ENCODE measurements at places on chromosomes 2 and 18.

- H3K4me1 ChIP-seq: peaks cover 5% of the 10 kb centered on the region
- peak overlapping the region; percentile 41 for H3K27ac ChIP-seq
- DNase-seq: no peak
- H3K4me3 ChIP-seq: no peak overlapping the region
Measured at GRCh38 chr2:181241797-181242196, 215.4 kb upstream of the ITGA4 start.

- H3K27me3 ChIP-seq: no peaks in the 10 kb centered on the region
- no peaks in the 10 kb centered on the region for H3K36me3 ChIP-seq
- H3K4me3 ChIP-seq: no peak overlapping the region
- peak overlapping the region; percentile 27 for H3K27ac ChIP-seq
- peaks cover 16% of the 10 kb centered on the region for H3K4me1 ChIP-seq
Measured at GRCh38 chr18:31633392-31634330, 42.0 kb downstream of the TTR start.

GRCh38 chr18:34795070-34795732 is 85.1 kb downstream of the DTNA start:
- no peak overlapping the region for H3K4me3 ChIP-seq
- no peaks in the 10 kb centered on the region for H3K36me3 ChIP-seq
- H3K4me1 ChIP-seq: no peaks in the 10 kb centered on the region
- DNase-seq: no peak

DNA sequence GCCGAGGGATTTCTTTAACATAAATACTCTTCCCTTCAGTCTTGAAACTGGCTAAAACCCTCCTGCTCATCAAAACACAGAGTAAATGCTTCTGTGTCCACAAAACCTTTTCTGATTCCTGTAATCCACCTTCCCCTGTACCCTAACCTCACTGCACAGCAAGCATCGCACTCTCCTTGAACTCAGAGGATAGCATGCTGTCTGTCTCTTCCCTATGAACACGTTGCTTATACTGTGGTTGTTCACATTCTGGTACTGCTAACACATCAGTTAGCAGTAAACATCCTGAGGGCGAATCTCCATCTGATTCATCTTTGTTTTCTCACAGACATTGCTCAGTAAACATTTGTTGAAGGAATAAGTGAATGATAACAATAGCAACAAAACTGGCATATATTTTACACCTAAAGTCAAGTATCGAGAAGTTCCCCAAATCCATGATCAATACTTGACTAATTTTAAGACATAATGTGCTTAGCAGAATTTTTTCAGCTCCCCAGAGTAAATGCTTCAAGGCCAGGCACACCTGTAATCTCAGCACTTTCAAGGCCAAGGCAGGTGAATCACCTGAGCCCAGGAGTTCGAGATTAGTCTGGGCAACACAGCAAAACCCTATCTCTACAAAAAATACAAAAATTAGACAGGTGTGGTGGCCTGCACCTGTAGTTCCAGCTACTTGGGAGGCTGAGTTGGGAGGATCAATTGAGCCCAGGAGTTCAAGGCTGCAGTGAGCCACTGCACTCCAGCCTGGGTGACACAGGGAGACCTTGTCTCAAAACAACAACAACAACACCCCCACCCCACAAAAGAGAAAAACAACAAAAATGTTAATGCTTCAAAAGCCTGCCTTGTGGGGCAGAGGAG is 45.6 kb upstream of the LPIN2 start:
- no peaks in the 10 kb centered on the region for H3K36me3 ChIP-seq
- H3K4me3 ChIP-seq: no peak overlapping the region
- no peak for DNase-seq
- H3K27ac ChIP-seq: peak overlapping the region; percentile 100

DNA sequence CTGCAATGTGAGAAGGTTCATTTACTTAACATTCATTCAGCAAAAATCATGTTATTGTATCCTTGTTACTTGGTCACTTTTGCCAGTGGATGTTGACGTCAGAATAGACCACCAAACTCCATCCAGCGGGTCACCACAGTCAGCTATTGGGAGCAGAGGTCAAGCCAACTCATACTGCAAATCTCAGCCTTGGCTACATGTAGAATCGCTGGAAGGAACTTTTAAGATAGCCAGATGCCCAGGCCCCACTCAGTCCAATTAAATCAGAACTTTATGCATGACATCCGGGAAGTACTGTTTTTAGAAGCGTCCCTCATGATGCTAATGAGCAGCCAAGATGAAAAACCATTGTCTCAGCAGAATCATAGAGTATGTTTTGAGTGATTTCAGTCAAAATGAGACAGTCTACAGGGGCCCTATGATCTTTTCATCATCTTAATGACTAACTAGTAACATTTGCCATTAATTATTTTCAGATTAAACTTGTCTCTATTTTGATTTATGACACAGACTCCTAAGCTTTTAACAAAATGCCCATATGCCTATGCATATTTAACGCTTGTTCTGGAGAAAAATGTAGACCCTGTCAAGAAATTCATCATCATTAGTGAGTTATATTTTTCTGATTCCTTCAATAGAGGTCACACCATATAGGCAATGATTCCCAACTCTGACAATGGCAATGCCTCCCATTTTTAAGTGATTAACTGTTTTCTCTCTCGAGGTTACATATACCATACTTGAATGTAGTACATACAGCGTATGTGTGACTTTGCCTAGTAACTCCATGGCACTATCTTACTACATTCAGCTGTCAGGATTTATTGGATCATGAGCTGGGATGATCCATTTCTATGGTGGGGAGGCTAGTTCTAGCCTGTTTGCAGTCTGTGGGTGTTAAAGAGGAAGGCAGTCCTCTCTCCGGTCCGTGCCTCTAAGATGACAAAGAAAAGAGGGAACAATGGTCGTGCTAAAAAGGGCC is 63.7 kb upstream of the CCBE1 start:
- no peak overlapping the region for H3K27ac ChIP-seq
- H3K4me1 ChIP-seq: no peaks in the 10 kb centered on the region
- no peaks in the 10 kb centered on the region for H3K27me3 ChIP-seq
- no peak for DNase-seq
- no peak overlapping the region for H3K4me3 ChIP-seq

DNA sequence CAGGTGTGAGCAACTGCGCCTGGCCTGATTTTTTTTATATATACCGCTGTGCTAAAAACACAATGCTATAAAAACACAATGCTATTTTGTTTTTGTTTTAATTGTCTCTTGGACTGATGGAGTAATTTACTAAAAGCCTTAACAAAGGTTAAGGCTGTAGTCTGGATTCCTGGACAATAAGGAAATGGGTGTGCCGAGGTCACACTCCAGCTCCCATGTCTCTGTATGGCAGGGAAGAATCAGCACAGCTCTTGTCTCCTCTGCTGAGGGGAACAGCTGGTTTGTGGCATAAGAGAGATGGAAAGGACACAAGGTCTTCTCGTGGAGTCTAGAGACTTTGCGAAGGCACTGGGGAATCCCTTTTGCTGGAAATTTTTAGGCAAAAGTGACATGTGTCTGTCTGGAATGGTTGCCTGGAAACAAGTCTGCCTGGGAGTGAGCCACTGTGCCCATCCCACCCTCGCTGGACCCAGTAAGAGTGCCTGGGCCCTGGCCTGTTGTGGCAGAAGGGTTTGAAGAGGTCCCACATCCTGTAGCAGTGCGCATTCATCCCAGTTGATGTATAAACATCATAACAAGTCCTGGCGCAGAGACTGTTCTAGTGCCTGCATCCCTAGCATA is 73.1 kb downstream of the MAPK4 start:
- H3K4me3 ChIP-seq: no peak overlapping the region
- no peak for DNase-seq
- no peaks in the 10 kb centered on the region for H3K4me1 ChIP-seq
- H3K27ac ChIP-seq: no peak overlapping the region
- H3K36me3 ChIP-seq: no peaks in the 10 kb centered on the region

DNA sequence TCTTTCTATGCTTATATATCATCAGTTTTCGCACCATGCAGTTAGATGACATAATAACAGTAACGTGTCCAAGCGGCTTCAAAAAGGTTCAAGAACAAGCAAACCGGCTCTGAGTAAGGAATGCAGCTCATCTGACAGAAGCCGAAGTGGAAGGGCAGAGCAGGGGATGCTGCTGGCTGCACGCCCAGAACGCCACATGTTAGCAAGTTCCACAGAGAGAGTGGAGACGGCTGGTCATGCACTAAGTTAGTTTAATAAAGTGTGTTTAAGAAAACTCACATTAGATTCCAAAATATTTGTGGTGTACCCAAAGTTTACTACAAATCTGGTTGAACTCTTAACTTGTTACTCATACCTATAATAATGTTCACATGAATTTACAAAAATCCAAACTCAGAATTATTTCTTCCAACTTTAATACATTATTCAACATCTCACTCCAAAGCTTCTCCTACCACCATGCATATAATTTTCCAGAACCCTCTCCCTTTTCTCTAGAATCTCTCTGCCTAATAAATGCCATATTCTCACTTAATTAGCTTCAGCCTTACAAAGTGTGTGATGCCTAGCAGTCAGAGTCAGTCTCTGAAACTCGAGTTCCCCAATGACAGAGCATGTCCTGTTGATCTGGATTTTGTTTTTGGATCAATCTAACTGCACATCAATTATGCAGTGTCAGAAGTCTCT is 170.0 kb downstream of the DNAH7 start:
- no peak for DNase-seq
- H3K27ac ChIP-seq: no peak overlapping the region
- no peaks in the 10 kb centered on the region for H3K36me3 ChIP-seq
- H3K4me3 ChIP-seq: no peak overlapping the region

- H3K4me1 ChIP-seq: no peaks in the 10 kb centered on the region
- no peak for DNase-seq
- no peak overlapping the region for H3K27ac ChIP-seq
- H3K4me3 ChIP-seq: no peak overlapping the region
Measured at GRCh38 chr18:34695310-34695709, 14.8 kb upstream of the DTNA start.

- H3K27ac ChIP-seq: no peak overlapping the region
- no peak for DNase-seq
- H3K4me1 ChIP-seq: no peaks in the 10 kb centered on the region
- no peaks in the 10 kb centered on the region for H3K36me3 ChIP-seq
- peaks cover 12% of the 10 kb centered on the region for H3K27me3 ChIP-seq
- no peak overlapping the region for H3K4me3 ChIP-seq
Measured at GRCh38 chr18:12032786-12033642, 51.7 kb downstream of the IMPA2 start.

- no peaks in the 10 kb centered on the region for H3K27me3 ChIP-seq
- no peak overlapping the region for H3K4me3 ChIP-seq
- no peak overlapping the region for H3K27ac ChIP-seq
- H3K36me3 ChIP-seq: no peaks in the 10 kb centered on the region
Measured at GRCh38 chr2:232325324-232326273, 53.0 kb upstream of the ALPP start.

- no peaks in the 10 kb centered on the region for H3K4me1 ChIP-seq
- no peak overlapping the region for H3K4me3 ChIP-seq
- no peaks in the 10 kb centered on the region for H3K36me3 ChIP-seq
- no peak for DNase-seq
Measured at GRCh38 chr2:82198809-82199492, 1894.4 kb upstream of the LRRTM1 start.

GRCh38 chr2:213279971-213280370 is 4.3 kb upstream of the SPAG16 start:
- no peak overlapping the region for H3K4me3 ChIP-seq
- peaks cover 7% of the 10 kb centered on the region for H3K4me1 ChIP-seq
- no peak overlapping the region for H3K27ac ChIP-seq
- no peaks in the 10 kb centered on the region for H3K27me3 ChIP-seq
- no peaks in the 10 kb centered on the region for H3K36me3 ChIP-seq
